ENCODE measurements at places on chromosomes 2 and 18. TPM values are rescaled to one million over a fixed set of nuclear protein-coding genes. Genes with fewer than 3 reads are reported as not detected.

DNA sequence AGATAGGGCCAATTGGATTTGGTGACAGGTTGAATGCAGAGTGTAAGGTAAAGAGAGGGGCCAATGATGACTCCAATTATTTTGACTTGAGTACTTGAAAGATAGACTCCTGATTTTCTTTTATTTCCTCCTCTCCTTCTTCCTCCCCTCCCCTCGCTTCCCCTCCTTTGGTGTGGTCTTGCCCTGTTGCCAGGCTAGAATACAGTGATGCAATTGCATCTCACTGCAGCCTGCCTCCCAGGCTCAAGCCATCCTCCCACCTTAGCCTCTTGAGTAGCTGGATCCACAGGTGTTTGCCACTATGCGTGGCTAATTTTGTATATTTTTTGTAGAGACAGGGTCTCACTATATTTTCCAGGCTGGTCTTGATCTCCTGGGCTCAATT lies 2.3 kb downstream of the DGUOK start:
- DNase-seq: no peak

- no peak for DNase-seq
Measured at GRCh38 chr2:132521341-132521740, 104.7 kb downstream of the GPR39 start.

GRCh38 chr2:14905571-14905970 lies 273.1 kb downstream of the LRATD1 start:
- no peak for DNase-seq

DNA sequence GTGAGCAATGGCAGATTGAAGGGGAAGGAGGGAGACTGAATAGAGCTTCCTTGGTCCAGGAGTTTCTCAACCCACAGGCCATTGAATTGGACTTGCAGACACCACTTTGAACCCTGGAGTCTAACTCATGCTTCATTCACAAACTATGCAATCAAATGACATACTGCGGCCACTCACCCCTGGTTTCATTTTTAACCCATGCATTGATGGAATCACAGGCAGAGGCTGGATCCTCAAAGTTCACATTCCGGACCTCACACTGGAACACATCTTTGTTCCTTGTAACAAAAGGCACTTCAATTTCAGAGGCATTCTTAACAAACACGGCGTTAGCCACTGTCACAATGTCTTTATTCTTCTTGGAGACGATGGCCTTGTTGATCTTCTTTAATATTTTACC lies 40.7 kb downstream of the MRPL44 start:
- DNase-seq: no peak

DNA sequence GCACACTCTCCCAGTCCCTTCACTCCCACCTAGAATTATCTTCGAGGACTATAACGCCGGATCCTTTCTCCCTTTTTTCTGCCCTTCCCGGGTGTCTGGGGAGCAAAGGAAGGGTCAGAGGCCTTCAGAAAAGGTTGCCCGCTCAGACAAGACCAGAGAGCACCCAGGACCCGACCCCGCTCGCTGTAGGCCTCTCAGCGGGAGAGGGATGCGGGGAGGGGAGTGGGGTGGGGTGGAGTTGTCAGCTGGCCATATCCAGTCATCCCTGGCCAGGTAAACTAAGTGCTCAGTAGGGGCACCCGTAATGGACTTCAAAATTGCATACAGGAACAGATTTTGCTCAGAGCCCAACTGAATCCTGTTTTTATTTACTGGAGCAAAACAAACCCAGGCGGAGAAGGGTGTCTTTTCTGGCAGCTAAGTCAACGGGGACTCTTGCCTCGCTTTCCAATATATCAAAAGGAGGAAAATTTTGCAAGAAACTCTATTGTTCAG lies 65.0 kb downstream of the NOL4 start:
- DNase-seq: no peak

- DNase-seq: no peak
Measured at GRCh38 chr2:14633461-14634181, 1.1 kb downstream of the LRATD1 start.

- no peak for DNase-seq
Measured at GRCh38 chr2:129469389-129469788, 510.1 kb upstream of the RAB6C start.

DNA sequence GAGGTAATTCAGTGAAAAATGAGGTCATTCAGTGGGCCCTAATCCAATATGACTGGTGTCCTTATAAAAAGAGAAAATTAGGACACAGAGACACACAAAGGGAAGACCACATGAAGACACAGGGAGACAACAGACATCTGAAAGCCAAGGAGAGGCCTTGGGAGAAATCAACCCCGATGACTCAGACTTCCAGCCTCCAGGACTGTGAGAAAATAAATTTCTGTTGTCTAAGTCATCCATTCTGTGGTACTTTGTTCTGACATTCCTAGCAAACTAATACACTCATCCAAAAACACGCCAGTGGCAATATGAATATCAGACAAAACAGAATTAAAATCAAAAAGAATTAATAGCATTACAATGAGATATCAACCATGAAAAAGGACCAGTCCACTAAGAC lies 303.7 kb downstream of the SS18 start:
- DNase-seq: peak; percentile 37

DNA sequence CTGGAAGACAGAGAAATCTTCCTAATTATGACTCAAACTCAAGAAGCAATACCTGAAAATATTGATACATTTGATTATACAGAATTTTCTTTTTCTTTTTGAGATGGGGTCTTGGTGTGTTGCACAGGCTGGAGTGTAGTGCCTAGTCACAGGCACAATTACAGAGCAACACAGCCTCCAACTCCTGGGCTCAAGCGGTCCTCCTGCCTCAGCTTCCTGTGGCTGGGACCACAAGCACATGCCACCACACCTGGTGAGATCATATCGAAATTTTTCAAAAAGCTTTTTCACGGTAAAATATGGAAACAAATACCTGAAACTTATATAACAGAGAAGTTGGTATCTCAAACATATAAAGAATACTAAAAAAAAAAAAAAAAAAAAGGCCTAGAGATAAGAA lies 27.9 kb downstream of the TGFBRAP1 start:
- DNase-seq: no peak

- DNase-seq: no peak
Measured at GRCh38 chr2:48066000-48066399, 159.7 kb upstream of the FBXO11 start.

DNA sequence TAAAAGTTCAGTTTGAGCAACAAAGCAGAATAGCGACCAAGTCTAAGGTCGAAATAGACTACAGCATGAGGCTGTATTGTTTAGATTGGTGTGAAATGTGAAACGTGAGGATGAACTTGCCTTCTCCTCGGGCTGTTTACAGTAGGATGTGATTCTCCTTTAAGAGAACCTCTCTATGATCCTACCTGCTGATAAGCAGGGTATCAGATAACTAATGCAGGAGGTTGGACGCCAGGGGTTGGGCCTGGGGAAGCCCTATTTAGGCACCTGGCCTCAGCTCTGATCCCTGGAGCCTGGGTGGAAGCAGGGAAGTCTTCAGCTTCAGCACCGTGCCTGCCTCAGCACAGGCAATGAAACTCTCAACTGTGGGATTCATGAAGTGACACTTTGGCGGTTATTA lies 11.4 kb downstream of the CRYGD start:
- DNase-seq: no peak

DNA sequence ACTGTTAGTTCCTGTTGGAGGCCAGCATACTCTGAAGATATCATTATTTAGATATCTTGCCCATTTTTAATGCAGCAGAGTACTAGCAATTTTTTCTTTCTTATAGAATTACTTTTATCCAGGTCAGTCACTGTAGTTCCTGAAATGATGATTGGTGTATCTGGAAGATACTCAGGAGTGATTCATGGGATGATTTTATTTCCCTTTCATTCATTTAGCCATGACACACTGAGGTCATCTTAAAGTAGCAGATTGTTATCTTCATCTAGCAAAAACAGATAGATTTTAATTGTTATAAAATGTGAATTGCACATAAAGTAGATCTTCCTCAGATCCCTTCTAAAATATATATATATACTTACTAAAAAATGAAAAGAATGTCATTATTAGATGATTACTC lies 109.1 kb downstream of the PIK3C3 start:
- no peak for DNase-seq

DNA sequence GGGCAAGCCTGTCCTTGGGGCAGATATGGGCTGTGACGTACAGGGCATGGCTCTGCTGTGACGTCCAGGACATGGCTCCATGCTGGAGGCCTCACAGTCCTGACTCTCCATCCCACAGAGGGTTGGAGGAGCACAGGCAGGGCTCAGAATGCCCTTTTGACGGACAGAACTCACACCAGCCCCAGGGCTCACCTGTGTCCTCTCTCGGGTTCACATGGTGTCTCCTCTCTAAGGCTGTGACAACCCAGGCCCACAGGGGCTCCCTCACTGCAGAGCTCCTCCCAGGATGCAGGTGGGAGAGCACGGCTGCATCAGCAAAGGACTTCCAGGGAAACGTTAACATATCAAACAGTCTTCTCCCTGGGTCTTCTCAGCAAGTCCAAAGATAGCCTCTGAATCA lies 133.8 kb downstream of the EIPR1 start:
- DNase-seq: no peak

- peak; percentile 29 for DNase-seq
Measured at GRCh38 chr2:176445956-176446355, 176.7 kb downstream of the MTX2 start.

- DNase-seq: no peak
Measured at GRCh38 chr2:225233234-225233633, 166.3 kb upstream of the NYAP2 start.

DNA sequence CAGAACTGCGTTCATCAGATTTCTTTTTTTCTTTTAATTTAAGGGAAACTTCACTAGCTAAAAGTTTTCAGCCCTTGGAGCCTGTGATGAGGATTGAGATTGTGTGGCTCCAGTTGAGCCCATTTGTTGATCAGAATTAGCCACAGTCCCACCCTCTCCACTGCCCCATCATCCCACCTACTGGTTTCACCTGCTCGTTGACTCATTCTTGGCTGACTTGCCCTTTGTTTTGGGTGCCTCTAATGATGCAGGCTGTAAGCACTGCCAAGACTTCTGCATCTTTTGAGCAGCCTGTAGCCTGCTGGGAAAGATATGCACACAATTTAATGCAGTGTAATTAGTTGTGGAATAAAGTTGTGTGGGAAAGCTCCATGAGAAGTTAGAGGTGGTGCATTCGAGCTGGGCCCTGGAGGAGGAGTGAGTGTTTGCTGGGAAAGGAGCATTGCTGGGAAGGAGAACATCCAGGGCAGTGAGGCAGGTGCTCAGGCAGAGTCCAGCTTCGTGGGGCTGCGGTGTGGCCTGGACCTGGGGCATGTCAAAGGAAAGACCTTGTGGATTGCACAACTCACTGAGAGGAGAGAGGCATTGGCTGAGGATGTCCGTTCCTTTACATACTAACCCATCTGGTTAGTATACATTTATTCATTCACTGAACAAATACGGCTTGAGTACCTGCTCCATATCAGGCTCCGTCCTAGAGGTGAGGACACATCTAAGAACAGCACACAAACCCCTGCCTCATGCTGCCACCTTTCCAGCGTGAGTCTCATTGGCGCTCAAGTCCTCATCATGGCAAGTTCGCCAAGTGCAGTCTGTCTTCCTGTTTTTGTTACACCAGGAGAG lies 18.2 kb downstream of the ASPRV1 start:
- DNase-seq: no peak

- DNase-seq: peak; percentile 82
Measured at GRCh38 chr2:191051825-191052778, 38.1 kb upstream of the STAT1 start.

DNA sequence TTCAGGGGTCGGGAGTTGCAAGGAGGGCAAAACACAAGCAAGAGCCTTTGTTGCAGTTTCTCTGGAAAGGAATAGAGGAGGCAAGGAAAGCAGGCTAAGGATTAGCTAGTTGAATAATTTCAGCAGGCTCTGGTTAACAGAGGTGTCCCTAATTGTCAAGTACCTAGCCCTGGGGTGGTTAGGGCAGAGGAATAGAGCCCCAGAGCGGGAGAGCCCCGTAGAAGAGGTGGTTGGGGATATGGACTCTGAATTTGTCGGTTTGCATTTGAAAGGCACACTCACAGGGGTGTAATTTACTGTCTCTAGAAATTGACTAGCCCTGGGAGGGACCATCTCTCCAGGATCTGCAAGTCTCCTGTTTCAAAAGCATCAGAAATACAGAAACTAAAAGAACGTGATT lies 1030.2 kb downstream of the TMEM182 start:
- no peak for DNase-seq

GRCh38 chr2:70113359-70114070 lies 26.2 kb downstream of the PCBP1 start:
- no peak for DNase-seq

DNA sequence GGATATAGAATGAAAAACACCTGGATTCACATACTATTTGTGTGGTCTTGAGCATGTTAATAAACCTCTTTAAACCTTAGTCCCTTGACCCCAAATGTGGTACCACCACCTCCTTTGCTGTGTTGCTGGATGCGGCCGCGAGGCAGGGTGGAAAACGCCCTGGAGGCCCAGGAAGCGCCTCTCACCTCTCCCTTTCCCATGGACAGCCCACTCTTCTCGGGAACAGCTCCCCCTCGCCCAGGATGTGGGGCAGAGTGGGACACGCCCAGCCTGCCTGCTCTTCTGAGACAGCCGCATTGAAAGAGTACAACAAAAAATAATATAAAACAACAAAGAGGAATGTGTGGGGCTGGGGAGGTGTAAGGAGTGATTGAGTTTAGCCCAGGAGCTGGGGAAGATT lies 549.0 kb upstream of the ID2 start:
- DNase-seq: no peak

DNA sequence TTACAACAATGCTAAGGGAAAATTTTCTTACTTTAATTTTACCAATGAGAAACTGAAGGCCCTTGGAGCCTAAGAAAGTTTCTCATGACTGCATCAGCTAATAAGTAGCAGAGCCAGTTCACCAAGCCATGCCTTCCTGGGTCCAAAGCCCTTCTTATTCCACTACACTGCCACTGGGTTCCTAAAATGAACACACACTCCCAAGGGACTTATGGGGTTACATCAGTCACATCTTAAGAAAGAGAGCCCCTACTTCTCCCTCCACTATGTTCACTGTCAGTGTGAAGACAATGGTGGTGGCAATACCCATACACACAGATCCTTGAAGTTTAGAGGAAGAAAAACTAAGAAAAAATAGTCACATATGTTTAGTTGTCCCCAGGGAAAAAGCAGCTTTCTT lies 20.6 kb downstream of the MBD2 start:
- DNase-seq: no peak

DNA sequence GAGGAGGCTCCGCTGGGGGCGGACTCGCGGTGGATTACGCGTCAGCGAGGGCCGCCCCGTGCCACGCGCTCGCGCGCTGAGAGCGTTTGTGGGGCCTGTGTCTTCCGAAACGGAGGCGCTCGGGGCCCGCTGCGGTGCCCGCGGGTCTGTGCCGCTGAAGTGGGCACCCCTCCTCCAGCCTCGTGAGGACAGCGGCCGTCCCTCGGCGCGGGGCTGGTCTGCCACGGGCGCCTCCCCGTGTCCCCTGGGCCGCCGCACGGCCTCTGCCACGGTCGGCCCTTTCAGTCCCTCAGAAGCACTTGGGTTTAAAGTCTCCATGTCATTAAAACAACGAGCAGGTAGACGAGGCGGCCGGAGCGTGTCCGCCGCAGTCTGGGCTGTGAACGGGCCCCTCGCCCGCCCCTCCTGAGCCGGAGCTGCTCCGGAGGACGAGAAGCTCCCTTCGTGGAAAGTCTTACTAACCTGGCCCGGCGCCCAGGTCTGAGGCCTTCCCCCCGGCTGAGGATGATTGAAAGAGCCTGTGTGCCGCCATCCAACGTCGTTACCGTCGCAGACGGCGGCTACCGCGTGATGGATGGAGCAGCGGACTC lies 97.6 kb downstream of the NFATC1 start:
- no peak for DNase-seq

The LRRTM1 gene
- not detected for total RNA-seq

The SERPINB7 gene
- total RNA-seq: 0.27 TPM

The ZNF24 gene
- total RNA-seq: 29.4 TPM

The GNLY gene
- not detected for total RNA-seq

The SULT6B1 gene
- not detected for total RNA-seq

The DOK6 gene
- total RNA-seq: 2.1 TPM

The NEB gene
- total RNA-seq: 0.41 TPM

Data from fibroblast of the aortic adventitia (primary cell).